ENCODE measurements at places on chromosomes 5 and 9.

DNA sequence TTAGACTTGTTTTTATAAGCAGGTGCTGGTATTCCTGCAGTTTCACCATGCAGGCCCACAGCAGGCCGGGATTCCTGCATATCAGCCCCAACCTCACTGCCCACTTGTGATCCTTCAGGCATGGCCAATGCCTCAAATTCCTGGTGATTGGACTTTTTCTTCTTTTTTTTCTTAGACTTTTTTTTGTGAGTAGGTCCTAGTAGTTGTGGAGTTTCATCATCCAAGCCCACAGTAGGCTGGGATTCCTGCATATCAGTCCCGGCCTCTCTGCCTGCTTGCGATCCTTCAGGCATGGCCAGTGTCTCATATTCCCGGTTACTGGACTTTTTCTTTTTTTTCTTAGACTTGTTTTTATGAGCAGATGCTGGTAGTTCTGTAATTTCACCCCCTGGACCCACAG lies 4.8 kb downstream of the TTF1 start:
- DNase-seq, result no peak

DNA sequence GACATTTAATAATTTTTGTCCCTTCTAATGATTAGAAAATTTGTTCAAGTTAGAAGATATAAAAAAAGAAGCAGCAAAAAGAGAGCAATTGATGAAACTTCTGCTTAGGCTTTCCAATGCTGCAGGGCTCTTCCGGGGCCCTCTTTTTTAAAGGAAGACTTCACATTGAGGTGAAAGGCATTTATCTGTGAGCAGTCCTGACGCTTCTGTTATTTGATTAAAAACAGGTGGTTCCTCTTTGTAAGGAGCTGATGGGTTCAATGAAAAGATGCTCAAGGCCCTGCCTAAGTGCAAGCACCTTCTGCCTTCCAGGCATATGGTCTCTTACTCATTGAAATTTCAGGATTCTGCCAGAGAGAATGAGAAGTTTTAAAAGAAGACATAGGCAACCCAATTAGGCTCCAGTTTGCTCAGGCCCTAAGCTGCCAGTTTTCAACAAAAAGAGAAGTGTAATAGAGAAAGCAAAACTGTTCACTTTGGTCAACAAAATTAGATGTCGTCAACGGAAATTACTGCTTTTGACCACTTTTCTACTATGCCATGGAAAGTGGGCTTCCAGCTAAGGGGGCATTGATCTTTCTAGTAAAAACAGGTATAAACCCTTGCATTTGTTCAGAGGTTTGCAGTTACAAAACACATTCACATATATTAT lies 100.2 kb downstream of the INSYN2B start:
- DNase-seq, result no peak

- DNase-seq, result no peak
Observed at GRCh38 chr5:40518485-40518917, 161.2 kb upstream of the PTGER4 start.

GRCh38 chr5:116528519-116529234 lies 45.9 kb downstream of the SEMA6A start:
- DNase-seq, result no peak

DNA sequence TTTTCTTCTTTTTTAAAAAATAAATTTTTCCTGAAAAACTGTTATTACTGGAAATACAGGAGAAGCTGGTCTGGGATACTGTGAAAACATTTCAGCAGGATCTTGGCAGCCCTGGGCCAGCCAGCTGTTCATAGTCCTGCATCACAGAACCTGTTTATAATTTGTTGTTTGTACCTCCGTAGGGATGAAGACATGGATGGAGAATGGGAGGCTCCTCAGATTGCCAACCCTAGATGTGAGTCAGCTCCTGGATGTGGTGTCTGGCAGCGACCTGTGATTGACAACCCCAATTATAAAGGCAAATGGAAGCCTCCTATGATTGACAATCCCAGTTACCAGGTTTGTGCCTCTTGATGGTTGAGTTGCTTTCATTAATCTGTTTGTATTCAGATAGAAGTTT lies 12.4 kb upstream of the MAML1 start:
- no peak for DNase-seq

GRCh38 chr5:155587458-155587857 lies 573.9 kb downstream of the KIF4B start:
- no peak for DNase-seq

- no peak for DNase-seq
Observed at GRCh38 chr5:171920765-171921391, 85.6 kb downstream of the FBXW11 start.

All from T-helper 22 cell (primary cell).